ENCODE measurements at places on chromosomes 1 and 21.

DNA sequence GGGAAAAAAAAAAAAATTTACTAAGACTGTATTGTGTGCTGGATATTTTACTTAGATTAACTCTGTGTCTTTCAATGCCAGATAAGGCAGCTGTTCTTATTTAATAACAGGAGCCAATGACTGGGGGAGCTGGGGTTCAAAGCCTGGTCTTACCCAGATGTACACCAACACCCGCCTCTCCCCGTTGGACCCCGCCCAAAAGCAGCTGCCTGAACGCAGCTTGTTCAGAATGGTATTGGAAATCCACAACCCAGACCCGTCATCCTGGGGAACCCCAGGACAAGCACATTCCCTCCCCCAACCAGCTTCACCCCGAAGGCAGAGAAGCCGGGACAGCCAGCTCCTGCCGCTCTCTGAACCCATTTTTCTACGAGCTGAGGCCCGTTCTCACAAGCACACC, 113.6 kb upstream of the TMPRSS2 start:
- H3K27ac ChIP-seq = no peak overlapping the region
- H3K4me1 ChIP-seq = peaks cover 12% of the 10 kb centered on the region
- no peaks in the 10 kb centered on the region for H3K27me3 ChIP-seq

GRCh38 chr1:177784409-177784808, 185.4 kb downstream of the SEC16B start:
- H3K4me1 ChIP-seq = no peaks in the 10 kb centered on the region
- no peak for DNase-seq
- H3K27me3 ChIP-seq = no peaks in the 10 kb centered on the region
- H3K27ac ChIP-seq = no peak overlapping the region
- H3K4me3 ChIP-seq = no peak overlapping the region

GRCh38 chr1:15073799-15074308, 79.7 kb upstream of the TMEM51 start:
- DNase-seq = no peak
- no peak overlapping the region for H3K4me3 ChIP-seq
- H3K4me1 ChIP-seq = no peaks in the 10 kb centered on the region
- no peaks in the 10 kb centered on the region for H3K27me3 ChIP-seq
- H3K27ac ChIP-seq = no peak overlapping the region

DNA sequence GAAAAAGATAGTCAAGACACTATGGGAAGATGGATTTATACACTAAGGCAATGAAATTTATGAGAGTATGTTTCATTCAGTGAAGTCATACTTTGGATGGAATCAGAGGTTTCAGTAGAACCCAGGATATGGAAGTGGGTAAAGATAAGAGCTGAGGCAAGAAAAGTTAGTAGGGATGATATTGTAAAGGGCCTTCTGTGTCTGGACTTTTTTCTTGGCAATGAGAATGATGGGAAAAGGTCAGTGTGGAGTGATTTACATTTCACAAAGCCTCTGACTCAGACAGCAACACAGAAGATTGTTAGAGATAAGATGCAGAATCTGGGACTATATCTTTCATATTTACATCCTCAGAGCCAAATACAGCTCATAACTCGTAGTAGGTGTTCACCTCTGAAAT, 32.1 kb downstream of the SH3BGR start:
- no peak overlapping the region for H3K4me3 ChIP-seq
- H3K27me3 ChIP-seq = no peaks in the 10 kb centered on the region
- no peaks in the 10 kb centered on the region for H3K36me3 ChIP-seq

DNA sequence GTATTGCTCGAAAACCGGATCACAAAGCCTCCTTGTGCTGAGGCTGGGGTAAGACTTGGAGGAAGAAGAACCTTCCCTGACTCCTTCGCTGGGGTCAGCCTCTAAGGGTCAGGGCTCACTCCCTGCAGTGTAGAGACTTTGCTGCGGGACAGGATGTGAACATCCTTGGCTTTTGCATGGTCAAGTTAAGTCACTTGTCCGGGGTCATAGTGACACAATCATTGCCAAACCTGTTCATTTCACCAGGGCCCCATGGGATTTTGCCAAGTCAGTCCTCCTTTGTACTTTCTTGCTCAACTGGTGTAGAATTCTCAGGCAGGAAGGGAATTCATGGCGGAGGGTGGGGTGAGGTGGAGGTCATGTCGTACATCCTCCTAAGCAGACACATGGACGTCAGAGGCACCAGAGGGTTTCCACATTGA, 24.7 kb upstream of the IL10 start:
- DNase-seq = no peak
- H3K36me3 ChIP-seq = no peaks in the 10 kb centered on the region
- H3K27me3 ChIP-seq = no peaks in the 10 kb centered on the region
- no peaks in the 10 kb centered on the region for H3K4me1 ChIP-seq
- no peak overlapping the region for H3K4me3 ChIP-seq

DNA sequence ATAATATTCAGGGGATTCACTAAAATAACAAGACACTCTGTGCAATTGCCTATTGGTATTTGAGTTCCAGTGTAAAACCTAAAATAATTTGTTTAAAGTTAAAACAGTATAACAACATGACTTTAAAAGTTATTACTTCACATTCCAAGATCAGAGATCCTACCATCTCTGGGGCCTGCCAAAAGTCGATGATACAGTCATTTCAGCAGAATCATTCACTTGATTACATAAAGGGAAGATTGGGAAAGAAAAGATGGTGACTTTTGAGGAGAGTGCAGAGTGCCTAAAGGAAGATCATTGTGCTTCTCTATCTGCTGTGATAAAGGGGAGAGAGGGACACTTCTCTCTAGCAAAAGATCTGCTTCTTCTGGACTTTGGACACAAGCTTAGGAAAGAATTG, 784.4 kb upstream of the ADGRL4 start:
- no peak for DNase-seq
- H3K4me3 ChIP-seq = no peak overlapping the region
- no peaks in the 10 kb centered on the region for H3K27me3 ChIP-seq
- H3K27ac ChIP-seq = no peak overlapping the region
- no peaks in the 10 kb centered on the region for H3K4me1 ChIP-seq
- no peaks in the 10 kb centered on the region for H3K36me3 ChIP-seq
